ENCODE measurements at places on chromosomes 13 and 19. TPM values are rescaled to one million over a fixed set of nuclear protein-coding genes. Genes with fewer than 3 reads are reported as not detected.

The CILP2 gene
- polyA plus RNA-seq = 0.13 TPM

The ZNF761 gene
- polyA plus RNA-seq = 5.1 TPM

The HOOK2 gene
- 201 TPM for polyA plus RNA-seq

The SLC17A7 gene
- 0.22 TPM for polyA plus RNA-seq

The PSPN gene
- polyA plus RNA-seq = 1.3 TPM

The FAM216B gene
- polyA plus RNA-seq = 0.09 TPM
